Adrenal gland (tissue), 19 donors: ENCODE measurements at places on chromosomes 3 and 15.
A peak's percentile ranks its signal among the peaks of the same experiment; 100 is the strongest.

DNA sequence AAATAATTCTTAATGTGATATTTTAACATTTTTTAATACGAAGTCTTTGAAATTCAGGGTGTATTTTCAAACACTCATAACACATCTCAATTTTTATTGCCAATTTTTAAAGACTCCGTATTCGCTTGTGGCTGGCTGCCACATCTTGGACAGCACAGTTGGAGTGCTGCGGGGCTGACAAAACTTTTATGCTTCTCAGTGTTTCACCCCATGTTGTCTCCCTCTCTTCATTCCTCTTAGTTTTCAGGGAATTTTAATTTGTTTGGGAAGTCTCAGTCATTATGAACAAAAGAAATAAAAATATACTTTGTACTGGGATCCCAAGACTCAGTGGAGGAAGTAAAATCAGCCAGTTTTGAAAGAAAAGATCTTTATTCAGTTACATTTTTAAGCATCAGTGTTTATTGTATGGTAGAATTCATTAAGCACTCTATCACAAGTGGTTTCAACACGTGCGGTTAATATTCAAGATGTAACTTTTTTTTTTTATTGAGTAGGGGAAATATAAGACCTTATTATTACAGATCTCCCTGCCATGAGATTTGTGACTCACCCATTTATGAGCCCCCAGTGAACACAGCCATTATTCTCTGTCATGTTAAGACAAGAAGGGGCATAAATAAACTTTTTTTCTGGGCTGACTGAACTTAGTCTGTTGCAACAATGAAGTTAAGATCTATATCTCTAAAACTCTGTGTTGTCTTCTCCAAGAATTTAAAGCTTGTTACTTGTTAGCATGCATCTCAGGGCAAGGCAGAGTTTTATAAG, 26.8 kb downstream of the KAT2B start:
- DNase-seq: no peak

- no peak for DNase-seq
Measured at GRCh38 chr3:78140866-78141265, 1101.0 kb downstream of the ROBO2 start.

DNA sequence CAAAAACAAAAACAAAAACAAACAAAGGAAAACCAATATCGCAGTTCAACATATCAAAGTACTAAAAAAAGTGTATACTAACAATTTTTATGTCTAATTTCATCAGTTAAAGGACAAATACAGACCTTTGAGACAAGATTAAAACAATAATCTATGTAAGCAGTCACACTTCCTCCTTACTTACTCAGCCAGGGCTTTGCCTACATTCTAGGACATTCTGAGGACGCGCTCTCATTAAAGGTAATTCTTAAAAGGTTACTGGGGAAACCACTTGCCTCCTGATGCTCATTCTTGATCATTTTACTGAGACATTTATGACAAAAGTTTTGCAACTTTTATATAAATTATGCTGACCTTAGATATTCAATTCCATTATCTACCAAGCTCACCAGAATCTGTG, 93.4 kb downstream of the CBLB start:
- no peak for DNase-seq

GRCh38 chr15:60614028-60614427, 135.1 kb upstream of the ICE2 start:
- DNase-seq: no peak

- DNase-seq: no peak
Measured at GRCh38 chr3:22585911-22586310, 617.2 kb upstream of the UBE2E2 start.

- DNase-seq: no peak
Measured at GRCh38 chr3:170593634-170594033, 7.8 kb upstream of the SLC7A14 start.

DNA sequence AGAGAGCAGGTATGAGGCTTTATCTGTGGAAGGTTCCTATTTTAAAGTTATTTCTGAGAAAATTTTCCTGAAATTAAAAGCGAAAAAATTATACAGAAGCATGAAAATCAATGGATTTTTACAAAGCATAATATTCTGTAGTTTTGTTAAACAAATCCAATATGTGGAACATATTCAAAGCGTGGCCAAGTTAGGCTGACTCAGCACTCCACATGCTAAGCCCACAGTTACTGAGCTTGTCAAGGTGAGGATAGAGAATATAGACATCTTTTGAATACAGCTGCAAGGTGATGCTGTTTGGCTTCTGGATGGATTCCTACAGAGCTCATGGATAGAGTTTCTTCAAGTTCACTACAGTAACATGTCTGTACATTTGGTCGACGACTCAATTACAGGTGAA, 302.5 kb downstream of the C3orf38 start:
- DNase-seq: no peak

GRCh38 chr3:131704098-131704497, 201.3 kb upstream of the MRPL3 start:
- no peak for DNase-seq

GRCh38 chr3:87607234-87607633, 330.9 kb upstream of the POU1F1 start:
- DNase-seq: no peak

DNA sequence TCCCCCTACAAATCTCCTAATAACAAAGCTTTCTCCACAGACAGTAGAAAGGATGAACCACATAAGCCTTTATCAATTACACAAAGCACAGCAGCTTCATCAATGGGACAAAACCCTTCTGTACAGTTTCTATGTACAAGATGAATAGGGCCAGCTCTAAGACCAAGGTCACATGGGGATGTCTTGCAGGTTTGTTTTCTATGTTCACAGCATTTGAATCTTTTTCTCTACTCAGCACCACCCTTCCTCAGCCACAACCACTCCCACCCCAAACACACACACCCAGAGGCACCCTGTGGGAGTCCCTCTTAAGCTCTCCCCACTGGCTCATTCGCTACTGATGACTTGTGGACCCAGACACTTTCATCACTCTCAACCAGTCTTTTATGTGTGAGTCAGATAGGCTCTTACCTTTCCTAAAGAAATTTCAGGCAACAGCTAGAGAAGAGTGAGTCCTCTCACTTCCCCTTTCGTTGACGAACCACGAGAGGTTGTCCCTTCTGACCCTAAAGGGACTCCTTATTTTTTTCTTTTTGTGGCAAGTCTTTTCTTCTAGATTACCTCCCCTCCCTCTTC, 57.9 kb downstream of the ARHGAP31 start:
- DNase-seq: no peak

- no peak for DNase-seq
Measured at GRCh38 chr15:48976444-48977088, 12.8 kb upstream of the SHC4 start.

- DNase-seq: no peak
Measured at GRCh38 chr3:194312186-194312742, 38.9 kb downstream of the CPN2 start.

DNA sequence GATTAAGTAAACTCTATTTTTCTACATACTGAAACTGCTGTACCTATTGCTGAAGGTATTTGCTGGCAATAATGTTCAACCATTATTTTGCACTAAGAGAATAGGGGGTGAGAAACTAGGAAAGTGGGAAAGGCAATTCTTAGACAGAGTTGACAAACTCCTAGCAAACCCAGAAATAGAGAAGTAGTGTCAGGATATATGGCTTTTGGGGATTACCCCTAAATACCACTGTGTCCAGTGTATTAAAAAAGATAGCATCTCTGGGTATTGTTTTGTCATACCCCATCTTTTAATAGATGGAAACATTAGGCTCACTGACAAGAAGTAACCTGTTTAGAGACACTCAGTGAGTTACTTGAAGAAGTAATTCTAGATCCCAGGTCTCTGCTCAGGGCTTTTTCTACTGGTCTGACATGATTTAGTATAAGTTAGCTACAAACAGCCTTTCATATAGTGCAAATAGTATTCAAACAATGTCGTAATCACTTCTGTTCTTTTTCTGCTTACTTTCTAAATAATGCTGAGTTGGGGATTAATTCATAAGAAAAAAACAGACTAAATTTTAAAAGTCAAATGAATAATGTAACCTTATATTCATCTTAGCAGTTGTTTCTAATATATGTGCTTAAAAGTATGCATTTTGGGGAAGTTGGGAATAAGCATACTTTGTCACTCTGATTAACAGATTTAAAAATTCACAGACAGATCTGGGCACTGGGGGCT, 107.2 kb downstream of the IL1RAP start:
- DNase-seq: no peak

GRCh38 chr15:93865586-93865985, 365.8 kb upstream of the MCTP2 start:
- no peak for DNase-seq

- DNase-seq: no peak
Measured at GRCh38 chr3:83946554-83946953, 1012.2 kb upstream of the CADM2 start.

GRCh38 chr15:92907896-92908712, 8.0 kb downstream of the CHD2 start:
- DNase-seq: peak; percentile 68

- DNase-seq: no peak
Measured at GRCh38 chr3:177703788-177704187, 506.5 kb upstream of the TBL1XR1 start.

GRCh38 chr3:84008623-84009022, 950.2 kb upstream of the CADM2 start:
- DNase-seq: no peak

- DNase-seq: no peak
Measured at GRCh38 chr3:156814295-156814694, 11.9 kb upstream of the LEKR1 start.

GRCh38 chr15:73264881-73265280, 103.9 kb downstream of the HCN4 start:
- DNase-seq: no peak

GRCh38 chr3:185988816-185989175, 51.0 kb upstream of the TRA2B start:
- no peak for DNase-seq

DNA sequence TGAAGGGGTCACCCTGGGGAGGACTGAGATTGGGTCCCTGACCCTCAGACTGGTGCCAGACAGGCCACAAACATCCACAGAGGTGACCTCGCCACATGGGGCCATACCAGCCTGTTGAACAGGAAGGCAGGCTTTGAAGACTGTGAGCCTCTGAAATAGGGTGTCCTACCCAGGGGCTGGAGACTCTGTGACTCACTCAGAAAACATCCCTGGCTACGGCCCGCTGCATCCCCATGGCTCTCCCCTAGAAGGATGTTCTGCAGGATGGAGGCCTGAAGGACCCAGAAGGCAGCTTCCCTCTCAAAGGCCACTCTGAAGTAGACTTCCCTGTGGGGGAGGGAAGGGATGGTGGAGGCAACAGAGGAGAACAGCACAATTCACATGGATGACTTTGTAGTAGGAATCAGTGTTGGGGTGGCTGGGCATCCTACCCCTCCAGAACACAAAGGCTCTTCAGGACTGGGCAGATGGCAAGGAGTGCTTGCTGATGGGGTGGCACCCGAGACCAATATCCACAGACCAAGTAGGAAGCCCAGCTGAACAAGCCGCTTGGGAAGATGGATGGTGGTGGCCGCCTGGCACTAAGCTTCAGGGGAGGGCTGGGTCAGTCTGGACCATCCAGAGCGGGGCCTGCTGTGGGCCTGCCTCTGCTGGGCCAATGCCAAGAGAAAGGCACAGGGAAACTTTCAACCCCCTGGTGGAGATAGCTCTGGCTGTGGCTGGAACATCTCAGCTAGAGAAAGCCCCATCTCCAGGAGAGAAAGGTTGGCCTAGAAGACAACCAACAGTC, 37.6 kb upstream of the DUSP7 start:
- no peak for DNase-seq

DNA sequence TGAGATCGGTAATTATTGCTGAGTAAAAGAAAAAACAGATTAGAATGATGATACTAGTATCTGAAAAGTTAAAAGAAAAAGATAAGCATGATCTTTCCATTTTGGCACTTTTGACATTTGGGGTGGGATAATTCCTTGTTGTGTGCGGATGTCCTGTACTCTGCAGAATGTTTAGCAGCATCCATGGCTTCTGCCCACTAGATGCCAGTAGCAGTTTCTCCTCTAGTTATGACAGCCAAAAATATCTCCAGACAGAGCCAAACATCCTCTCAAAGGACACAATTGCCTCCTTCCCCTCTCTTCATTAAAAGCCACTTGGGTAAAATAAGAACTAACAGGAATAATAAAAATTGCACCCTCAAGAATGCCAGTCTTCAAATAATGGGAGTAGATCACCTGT, 468.8 kb upstream of the GRM7 start:
- no peak for DNase-seq

DNA sequence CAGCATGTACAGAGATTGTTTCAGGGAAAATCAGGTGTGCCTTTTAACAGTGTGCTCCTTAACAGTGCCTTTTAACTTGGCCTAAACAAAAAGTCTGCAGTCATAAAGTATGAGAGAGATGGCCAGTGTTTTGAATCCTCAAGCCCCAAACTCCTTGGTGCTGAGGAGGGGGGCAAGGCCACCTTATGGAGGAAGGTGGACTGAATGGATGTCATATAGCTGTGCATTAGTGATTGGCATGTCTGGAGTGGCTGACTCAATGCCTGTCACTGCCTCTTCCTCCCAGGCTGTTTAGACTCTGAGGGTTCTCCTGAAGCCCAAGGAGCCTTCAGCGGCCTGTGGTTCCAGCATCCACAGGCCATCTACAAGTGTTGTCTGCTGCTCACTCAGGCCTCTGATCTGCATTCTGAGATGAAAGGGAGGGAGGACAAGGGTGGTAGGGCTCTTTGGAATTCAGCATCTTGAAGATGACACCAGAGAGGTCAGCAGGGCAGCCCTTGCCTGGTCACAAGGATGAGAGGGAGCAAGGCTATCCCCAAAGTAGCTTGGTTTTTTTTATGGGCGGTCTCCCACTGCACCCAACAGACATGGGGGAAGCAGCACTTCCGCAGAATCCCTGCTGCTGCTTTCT, 1.5 kb downstream of the FOXL2NB start:
- no peak for DNase-seq

GRCh38 chr15:36313021-36313420, 266.4 kb upstream of the CDIN1 start:
- DNase-seq: no peak

- DNase-seq: no peak
Measured at GRCh38 chr15:87863152-87863551, 393.4 kb downstream of the NTRK3 start.

- no peak for DNase-seq
Measured at GRCh38 chr15:43975770-43976169, 149.0 kb downstream of the WDR76 start.

GRCh38 chr3:179768080-179768479, 115.2 kb downstream of the USP13 start:
- no peak for DNase-seq

- DNase-seq: no peak
Measured at GRCh38 chr15:59997070-59997701, 6.9 kb upstream of the FOXB1 start.
